Stimulated activated CD4-positive, alpha-beta T cell treated with anti-CD3 and anti-CD28 coated beads, TNF-alpha, amount 100 ng/mL, for 24 hours (primary cell): ENCODE measurements at places on chromosomes 12 and 14.

GRCh38 chr14:102071283-102071998 lies 15.4 kb downstream of the HSP90AA1 start:
- no peak for DNase-seq

DNA sequence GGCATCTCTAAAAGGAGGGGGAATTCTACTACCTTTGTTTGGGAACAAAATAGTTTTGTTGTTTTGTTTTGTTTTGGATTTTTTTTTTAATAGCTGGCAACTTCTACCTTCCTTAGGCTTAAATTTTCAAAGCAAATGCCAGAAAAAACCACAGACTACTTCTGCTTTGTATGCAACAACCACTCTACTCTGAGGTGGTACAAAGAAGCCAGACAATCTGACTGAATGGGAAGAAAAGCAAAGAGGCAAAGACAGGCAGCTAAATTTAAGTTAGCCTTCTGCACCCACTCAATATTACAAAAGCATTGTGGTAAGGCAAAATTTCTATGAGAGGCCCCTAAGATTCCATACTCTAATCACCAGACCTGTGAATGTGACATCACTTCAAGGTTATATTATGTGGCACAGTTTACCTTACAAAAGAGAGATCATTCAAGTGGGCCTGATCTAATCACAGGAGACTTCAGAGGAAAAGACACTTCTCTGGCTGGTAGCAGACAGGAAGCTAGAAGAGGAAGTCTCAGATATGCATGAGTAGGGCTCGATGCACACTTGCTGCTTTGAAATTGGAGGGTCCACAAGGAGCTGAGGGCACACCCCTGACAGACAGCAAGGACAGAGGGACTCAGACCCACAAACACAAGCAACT lies 566.6 kb downstream of the RPS29 start:
- no peak for DNase-seq

- DNase-seq = no peak
Observed at GRCh38 chr12:102539651-102540553, 59.5 kb upstream of the IGF1 start.

GRCh38 chr14:61253064-61253738 lies 27.9 kb downstream of the TMEM30B start:
- no peak for DNase-seq

GRCh38 chr12:115079760-115080159 lies 395.8 kb upstream of the TBX3 start:
- no peak for DNase-seq

DNA sequence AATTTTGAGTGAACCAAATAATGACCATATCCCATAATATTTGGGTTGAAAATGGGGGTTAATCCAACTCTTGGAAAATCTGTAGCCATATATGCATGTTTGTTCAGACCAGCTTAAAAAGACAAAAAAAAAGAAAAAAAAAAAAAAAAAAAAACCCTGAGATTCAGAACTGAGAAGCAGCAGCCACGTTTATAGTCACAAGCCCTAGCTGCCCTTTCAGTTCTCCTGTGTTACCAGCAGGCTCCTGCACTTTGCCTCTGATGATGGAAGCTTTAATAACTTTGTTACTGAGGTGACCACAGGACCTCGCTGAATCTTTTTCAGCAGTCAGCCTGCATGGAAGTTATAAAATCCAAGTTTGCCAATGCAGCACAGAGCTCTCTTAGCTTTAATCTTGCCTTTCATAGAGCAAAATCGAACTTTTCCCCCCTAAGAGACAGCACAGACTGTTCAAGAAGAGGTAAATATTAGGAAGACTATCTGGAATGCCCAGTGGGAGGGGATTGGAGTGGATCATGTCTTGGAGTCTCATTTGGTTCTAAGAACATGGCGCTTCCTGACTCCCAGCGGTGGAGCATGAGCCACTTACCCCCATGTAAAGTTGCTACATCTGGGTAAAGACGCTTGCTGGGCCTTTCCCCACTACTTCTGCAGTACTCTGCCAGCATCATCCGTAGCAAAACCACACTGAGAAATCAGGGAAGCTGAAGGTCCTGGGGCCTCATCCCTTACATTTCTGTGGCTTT lies 20.6 kb downstream of the GNG2 start:
- no peak for DNase-seq

- DNase-seq = no peak
Observed at GRCh38 chr12:31471823-31472222, 119.1 kb downstream of the DENND5B start.

DNA sequence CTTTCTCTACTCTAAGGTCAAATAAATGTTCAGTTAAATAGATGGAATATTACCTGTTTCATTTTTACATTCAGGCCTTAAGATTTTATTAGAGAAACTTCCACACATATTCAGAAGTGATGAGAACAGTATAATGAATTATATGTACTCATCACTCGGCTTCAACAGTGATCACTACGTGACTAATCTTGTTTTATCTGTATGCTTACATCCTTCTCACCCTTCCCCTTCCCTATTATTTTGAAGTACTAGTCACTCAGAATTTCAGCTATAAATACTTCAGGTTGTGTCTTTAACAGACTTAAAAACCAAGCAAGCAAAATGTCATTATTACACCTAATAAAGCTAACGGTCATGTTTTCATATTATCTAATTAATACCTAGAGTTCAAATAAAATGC lies 34.9 kb downstream of the ETV6 start:
- DNase-seq = no peak

DNA sequence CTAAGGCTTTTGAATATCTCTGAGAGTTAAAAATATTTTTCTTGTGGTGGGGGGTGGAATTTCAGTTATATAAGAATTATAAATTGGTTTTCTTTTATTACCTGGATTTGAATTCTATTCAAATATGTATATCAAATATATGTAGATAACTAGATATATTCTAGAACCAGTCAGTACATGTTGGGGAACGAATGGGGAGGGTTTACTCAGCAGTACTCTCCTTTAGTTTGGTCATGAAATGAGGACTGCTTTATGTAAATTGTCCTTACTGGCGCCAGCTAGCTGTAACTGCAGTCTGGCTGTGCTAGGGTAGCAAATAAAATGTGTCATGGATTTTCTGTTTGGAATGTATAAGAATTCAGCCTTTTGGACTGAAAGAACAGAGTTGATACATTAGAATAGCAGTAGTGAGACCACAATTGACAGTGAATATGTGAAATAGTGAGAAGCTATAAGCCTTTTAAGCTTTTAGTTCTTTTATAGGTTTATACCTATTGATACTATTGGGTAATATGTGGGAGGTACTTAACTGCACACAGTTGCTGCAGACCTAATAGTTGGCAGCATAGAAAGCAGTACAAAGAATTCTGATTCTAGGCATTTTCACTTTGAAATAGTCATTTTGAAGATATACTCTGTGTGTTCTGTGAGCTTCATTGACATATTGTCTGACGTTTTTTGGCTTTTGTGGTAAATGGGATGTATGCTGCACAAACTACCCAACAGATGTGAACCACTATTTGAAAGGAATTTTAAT lies 29.0 kb downstream of the ATF7IP start:
- no peak for DNase-seq

DNA sequence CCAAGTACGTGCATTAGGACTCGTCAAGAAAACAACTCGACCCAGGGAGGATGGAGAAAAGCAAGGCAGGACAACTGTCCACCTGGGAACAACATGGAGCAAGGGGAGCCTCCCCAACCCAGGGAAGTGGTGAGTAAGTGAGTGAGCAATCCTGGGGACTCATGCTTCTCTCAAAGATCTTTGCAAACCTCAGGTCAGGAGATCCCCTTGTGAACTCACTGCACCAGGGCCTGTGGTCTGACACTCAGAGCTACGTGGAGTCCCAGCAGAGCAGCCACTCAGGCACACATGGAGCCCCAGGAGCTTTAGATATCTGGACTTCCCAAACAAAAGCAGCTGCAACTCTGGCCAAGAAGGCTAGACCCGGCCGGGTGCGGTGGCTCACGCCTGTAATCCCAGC lies 12.2 kb upstream of the OR5AU1 start:
- DNase-seq = no peak

GRCh38 chr12:122265476-122265875 lies 818 bp downstream of the VPS33A start:
- DNase-seq = no peak

DNA sequence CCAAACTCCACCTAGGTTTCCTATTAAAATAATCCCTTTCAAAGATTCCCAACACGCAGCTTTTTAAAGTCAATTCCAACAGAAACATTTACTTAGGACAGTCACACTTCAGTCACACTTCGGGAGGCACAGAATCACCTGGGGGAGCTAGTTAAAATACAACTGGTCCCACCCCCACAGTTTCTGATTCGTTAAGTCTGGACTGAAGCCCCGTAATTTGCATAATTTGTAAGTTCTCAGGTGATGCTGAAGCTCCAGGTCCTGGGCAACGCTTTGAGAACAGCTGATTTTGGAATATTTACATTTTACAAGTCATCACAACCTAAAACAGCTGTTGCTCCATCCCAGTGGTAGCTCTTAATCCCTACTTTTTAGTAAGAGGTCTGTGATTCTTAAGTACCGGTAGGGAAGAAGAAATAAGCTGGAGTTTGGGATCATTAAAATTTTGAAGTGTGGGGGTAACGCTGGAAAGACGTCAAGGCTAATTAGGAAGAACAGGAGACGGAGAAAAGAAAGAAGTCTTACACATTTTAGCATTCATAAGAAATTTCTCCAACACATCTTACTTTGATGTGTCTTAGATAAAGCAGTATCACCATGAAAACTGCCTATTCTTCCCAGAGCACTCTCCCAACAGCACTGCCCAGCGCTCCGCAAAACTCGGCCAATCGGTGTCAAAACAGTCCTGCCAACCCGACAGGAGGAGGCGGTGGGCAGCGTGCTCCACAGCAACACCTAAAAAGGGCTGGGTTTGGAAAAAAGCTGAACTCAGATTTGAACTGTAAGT lies 1.1 kb downstream of the IPO8 start:
- DNase-seq = no peak

- DNase-seq = no peak
Observed at GRCh38 chr12:62783881-62784280, 151.1 kb downstream of the PPM1H start.

- no peak for DNase-seq
Observed at GRCh38 chr14:60968099-60968498, 12.8 kb downstream of the TRMT5 start.

DNA sequence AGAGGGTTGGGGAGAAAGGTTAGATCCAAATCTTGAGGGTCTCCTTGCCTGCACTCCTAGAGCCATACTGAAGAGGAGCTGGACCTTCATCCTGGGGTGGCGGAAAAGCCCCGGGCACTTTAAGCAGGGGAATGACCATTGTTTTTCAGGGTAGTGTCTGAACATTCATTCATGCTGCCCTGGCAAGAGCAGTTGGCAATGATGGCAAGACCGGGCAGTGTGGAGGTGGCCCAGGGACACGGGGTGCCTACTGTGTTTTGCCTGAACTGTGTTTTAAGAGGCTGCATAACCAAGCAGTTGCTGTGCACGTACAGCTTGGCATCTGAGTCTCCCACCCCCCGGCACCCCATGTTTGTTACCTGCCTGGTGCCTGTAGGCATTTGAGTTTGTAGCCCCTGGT lies 14.7 kb downstream of the TPCN1 start:
- no peak for DNase-seq

GRCh38 chr14:50063876-50064420 lies 52.4 kb downstream of the VCPKMT start:
- DNase-seq = no peak

- DNase-seq = no peak
Observed at GRCh38 chr14:90523961-90524875, 127.4 kb downstream of the CALM1 start.

DNA sequence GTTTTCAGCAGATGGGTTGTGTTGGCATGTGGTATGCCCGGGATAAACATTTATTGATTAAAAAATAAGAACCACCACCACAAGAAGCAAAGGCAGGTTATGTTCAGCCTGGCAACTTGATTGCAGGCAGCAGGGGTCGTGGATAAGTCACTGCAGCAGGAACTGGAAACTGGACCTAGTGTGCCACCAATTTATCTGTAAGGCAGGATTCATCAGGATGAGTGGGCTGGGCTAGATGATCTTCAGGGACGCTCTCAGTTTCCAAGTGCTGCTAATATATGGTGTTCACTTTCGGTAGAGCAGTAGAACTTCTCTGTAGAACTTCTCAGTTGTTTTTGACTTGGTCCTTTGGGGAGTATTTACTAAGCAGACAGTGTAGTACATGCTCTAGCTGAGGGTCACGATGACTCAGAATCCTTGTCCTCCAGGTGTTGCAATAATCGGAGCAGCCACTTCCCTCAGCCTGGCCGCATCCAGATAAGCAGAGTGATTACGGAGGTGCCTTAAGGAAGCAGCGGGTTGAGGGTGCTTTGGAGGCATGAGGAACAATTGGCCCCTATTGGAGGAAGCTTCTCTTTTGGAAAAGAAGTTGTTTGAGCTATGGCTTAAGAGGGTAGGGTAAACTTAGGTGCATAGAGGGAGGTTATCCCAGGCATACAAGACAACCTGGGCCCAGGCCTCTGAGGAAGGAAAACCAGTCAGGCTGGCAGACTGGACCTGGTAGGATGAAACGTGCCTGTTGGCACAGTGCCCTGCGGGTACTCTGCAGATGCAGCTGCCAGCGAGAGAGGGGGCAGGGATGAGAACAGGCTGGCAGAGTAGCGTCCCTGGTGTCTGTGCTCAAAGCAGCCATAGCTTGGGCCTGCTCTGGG lies 104.0 kb downstream of the GPR135 start:
- no peak for DNase-seq

- DNase-seq = no peak
Observed at GRCh38 chr12:71756054-71756690, 1.5 kb downstream of the RAB21 start.

DNA sequence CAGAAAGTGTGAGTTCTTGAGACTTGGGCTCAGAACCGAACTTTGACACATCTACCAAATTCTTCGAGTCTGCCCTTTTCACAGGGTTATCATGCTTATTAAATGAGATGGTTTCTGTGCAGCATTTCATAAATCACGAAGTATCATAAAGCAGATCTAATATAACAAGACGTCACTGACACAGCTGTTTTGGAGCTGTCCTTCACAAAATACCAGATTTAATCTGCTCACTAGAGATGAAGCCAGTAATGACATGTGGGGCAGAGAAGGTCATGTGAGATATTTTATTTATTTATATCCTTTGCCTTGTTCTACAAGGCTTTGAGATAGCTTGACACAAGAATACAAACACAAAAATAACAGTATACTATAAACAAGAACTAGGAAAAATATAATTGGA lies 127.0 kb downstream of the RPAP3 start:
- no peak for DNase-seq

GRCh38 chr12:54593135-54593534 lies 4.7 kb upstream of the PPP1R1A start:
- no peak for DNase-seq

GRCh38 chr14:51269634-51270033 lies 29.6 kb downstream of the TMX1 start:
- DNase-seq = no peak

GRCh38 chr12:23376238-23376637 lies 573.2 kb downstream of the SOX5 start:
- no peak for DNase-seq

- no peak for DNase-seq
Observed at GRCh38 chr12:124531281-124531745, 36.1 kb downstream of the NCOR2 start.

- no peak for DNase-seq
Observed at GRCh38 chr12:11158885-11159444, 12.0 kb upstream of the SMIM10L1 start.
